ENCODE measurements at places on chromosomes 5 and 9. TPM values are rescaled to one million over a fixed set of nuclear protein-coding genes. Genes with fewer than 3 reads are reported as not detected.

GRCh38 chr9:109499093-109499630 is 1.1 kb upstream of the PTPN3 start:
- peaks cover 45% of the 10 kb centered on the region for H3K4me1 ChIP-seq
- H3K4me3 ChIP-seq, result peak overlapping the region; percentile 42
- H3K27me3 ChIP-seq, result peaks cover 8% of the 10 kb centered on the region
- peak overlapping the region; percentile 19 for H3K27ac ChIP-seq
- H3K36me3 ChIP-seq, result no peaks in the 10 kb centered on the region

- peaks cover 74% of the 10 kb centered on the region for H3K36me3 ChIP-seq
- peaks cover 18% of the 10 kb centered on the region for H3K4me1 ChIP-seq
- no peak for DNase-seq
- H3K27me3 ChIP-seq, result no peaks in the 10 kb centered on the region
- no peak overlapping the region for H3K4me3 ChIP-seq
Observed at GRCh38 chr9:130110596-130111021, 56.9 kb downstream of the GPR107 start.

DNA sequence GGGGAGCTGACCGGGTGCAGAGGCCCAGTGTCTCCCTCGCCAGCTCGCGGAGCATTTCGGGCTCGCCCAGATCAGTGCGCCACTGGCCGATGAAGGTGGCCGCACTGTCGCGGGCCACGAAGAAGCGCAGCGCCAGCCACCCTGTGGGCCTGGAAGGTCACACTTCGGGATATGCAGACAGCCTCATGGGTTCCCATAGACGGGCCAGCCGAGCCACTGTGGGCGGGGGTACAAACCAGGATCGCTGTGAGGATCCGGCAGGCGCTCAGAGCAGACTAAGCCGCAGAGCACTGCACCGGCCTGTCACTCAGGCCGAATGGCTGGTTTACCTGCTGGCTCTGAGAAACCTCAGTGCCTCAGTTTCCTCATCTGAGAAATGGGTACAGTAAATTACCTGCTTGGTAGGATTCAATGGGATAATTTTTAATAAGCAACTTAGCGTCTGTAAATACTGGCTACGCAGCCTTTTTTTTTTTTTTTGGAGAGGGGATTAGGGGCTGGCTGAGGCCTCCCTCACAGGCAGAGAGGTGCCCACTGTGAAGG is 64.0 kb upstream of the IGFBPL1 start:
- H3K4me1 ChIP-seq, result no peaks in the 10 kb centered on the region
- no peak for DNase-seq
- H3K4me3 ChIP-seq, result no peak overlapping the region
- no peak overlapping the region for H3K27ac ChIP-seq

The SPATA9 gene
- total RNA-seq, result not detected

The ISOC1 gene
- 35.1 TPM for total RNA-seq

The CER1 gene
- not detected for total RNA-seq

The EXD3 gene
- total RNA-seq, result 28.6 TPM

All from stomach (tissue), 19 donors.